ENCODE measurements at places on chromosomes 1 and 21.

DNA sequence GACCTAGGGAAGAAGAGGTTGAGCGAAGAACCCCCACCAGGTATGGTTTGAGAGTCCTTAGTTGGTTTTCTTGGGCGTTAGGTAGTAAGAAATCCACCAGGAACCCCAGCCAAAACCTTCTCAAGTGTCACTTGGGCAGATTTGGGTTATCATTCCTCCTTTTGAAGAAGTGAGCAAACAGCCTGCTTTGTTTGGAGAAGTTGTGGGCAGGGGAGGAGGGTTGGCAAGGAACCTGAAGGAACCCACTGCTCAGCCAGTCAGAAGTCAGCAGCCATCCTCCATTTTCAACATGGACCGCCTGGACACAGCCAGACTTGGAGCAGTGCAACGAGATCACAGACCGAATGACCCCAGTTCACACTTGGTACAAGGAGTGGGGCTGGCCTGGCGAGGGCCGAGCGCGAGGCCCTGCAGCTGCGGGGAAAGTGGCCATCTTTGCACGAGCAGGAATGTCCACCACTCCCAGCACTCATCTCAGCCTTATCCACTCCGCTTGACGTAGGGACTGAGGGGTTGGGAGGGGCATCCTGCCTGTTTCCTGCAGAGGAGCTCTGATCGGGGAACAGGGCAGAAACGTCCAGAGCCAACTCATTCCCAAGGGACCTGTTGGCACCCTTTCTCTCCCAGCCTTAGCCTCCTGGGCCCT lies 7.2 kb downstream of the ADPRS start:
- no peak for DNase-seq

GRCh38 chr1:218585511-218586184 lies 240.5 kb downstream of the TGFB2 start:
- DNase-seq = peak; percentile 93

DNA sequence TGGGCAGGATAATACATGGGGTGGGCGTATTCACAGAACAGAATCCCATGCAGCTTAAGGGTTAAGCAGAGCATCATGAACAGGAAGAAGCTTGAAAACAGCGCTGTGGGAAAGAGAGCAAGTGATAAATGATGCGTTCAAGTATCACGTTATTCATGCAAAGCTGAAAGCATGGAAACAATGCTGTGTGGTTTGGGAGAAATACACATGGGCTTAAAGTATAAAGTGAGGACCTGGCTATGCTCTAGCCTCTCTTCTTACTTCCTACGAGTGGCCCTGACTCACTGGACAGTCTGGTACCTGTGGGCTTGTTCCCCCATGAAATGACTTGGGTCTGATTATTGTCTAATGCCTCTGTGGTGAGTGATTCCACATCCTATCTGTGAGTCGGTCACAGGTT lies 25.7 kb downstream of the TMPRSS2 start:
- DNase-seq = peak; percentile 85

DNA sequence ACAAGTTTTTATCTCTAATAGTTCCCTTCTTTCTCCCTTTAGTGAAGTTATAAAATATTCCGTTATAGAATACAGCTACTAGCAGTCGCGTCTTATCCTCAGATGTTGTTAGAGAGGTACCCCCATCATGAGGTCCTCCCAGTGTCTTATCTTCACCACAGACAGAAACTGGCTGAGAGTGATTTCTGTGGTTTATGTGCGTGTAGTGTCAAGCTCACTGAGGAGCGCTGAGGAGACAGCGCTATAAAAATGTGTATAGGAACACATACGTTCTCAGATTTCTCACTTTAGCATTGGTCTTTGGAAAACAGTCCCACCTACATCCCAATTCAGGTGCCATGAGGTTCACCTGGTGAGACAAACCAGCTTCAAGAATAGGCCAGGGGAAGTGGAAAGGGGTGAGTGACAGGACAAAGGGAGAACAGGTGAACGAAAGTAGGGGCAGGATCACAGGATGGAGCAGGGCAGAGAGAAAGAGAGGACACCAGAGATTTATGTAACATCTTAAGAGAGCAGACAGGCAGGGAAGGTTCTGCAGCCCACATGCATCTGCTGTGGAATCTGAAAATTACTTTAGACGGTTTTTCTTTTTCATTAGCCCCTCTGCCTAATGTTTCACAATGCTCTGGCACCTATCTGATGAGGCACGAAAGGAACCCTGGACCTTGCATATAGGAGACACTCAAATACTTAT lies 2.7 kb upstream of the PLEKHO1 start:
- DNase-seq = no peak

Measured in fibroblast of skin of right biceps (primary cell).